NCI-H1694 treated with DMSO at 0.1 percent for 48 hours (cell line): ENCODE measurements at places on chromosomes 2 and 18.

GRCh38 chr18:910247-910646 is 5.6 kb downstream of the ADCYAP1 start:
- DNase-seq, result no peak

- no peak for DNase-seq
Measured at GRCh38 chr2:222637067-222637466, 18.8 kb downstream of the FARSB start.

DNA sequence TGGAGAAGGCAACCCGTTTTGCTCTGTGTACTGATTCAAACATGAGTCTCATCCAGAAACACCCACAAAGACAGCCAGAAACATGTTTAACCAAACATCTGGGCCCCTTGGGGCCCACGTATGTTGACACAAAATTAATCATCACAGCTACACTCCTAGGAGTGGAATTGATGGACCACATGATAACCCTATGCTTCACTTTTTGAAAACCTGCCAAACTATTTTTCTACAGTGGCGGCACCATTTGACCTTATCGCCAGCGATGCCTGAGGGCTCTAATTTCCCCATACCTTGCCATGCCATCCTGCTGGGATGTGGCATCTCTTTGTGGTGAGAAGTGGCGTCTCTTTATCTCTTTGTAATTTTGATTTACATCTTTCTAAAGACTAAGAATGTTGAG is 38.5 kb downstream of the PSMG2 start:
- no peak for DNase-seq

GRCh38 chr18:49059028-49059834 is 108.5 kb upstream of the SMAD7 start:
- DNase-seq, result no peak

DNA sequence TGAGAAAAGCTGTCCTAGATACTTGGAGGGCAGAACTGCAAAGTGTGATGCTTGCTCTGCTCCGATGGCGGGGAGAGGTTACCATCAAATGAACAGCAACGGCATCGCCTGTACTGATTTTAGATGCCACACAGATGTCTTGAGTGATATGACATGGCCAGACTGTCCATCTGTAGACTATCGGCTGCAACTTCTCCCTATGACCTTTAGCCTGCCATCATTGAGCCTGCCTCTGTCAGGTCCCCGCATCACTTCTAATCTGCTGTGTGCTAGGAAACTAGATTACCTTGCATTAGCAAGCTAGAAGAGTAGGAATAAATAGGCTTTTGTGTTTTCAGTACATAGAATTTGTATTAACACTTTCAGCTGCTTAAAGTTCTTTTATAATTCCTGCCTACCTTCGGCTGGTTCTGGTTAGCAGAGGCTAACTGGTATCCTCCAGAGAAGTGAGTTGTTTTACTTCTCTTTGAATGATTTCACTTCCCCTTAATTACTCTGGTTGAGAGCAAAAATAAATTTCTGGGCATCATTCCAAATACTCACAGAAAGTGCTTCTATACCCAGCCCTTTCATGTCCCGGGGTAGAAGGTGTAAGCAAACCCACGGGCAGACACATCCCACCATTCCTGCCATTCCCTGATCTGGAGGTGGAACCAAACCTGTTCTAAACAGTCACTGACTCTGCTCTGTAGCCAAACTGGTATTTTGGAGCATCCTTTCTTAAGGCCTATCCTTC is 24.0 kb downstream of the GAREM2 start:
- DNase-seq, result no peak

GRCh38 chr2:126317790-126318431 is 338.0 kb upstream of the GYPC start:
- DNase-seq, result no peak

GRCh38 chr18:49495480-49495879 is 8.4 kb upstream of the C18orf32 start:
- DNase-seq, result no peak

DNA sequence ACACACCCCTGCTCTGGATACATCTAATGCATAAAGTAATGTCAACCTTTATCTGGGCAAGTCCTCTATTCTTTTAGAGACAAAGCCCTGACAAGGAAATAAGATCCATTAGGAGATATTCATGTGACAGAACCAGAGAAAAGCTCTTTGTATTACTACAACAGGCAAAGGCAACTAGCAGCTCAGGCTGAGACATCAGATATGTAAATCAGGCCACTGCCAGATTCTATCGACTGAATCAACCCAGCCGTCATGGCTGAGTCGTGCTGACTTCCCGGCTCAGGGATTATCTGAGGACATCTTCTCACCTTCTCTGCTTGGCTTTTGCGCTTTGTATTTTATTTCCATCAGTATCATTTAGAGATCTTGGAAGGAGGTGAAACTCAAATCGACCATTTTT is 294.5 kb downstream of the PLCL1 start:
- DNase-seq, result no peak

DNA sequence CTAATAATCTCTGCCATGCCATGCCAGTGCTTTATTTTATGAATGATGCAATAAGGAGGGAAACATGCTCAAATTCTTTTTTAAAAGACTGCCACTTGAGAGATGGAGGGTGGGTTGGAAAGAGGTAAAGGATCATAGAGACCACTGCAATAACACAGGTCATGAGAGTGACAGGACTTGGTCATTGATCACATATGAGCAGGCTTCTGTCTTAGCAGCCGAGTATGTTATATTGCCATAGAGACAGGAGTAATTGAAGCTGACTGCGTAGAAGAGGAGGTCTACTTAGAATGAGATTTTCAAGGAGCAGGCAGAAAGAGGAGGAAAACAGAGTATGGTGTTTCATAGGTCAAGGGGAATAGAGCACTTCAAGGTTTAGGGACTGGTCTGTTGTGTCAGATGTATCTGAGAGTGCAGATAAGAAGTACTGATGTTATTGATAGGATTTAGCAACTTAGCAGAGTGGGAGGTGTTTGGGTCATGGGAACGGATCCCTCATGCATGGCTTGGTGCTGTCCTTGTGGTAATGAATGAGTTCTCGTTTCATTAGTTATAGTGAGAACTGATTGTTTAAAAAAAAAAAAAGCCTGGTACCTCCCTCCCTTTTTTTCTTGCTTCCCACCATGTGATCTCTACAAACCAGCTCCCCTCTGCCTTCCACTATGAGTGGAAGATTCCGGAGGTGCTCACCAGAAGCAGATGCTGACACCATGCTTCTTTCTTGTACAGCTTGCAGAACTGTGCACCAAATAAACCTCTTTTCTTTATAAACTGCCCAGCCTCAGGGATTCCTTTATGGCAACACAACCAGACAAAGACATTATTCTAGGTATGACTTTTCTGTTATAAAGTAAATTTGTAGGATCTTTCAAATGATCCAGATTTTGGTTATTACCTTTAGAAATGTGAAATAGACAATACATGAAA is 32.8 kb downstream of the UGP2 start:
- DNase-seq, result no peak

DNA sequence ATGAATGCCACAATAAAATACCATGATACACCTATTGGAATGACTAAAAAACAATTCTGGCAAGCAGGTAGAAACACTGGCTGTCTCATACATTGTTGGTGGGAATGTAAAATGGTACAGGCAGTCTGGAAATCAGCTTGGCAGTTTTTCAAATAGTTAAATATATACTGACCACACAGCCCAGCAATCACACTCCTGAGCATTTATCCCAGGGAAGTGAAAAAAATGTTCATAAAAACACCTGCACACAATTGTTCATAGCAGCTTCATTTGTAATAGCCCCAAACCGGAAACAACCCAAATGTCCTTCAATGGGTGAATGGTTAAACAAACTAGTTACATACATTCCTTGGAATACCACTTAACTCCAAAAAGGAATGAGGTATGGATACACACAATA is 137.2 kb downstream of the TFCP2L1 start:
- no peak for DNase-seq

- no peak for DNase-seq
Measured at GRCh38 chr2:159457589-159457988, 158.8 kb downstream of the BAZ2B start.
